Astrocyte (in vitro differentiated cells and primary cell): ENCODE measurements at places on chromosomes 4 and X. TPM values are rescaled to one million over a fixed set of nuclear protein-coding genes. Genes with fewer than 3 reads are reported as not detected.

GRCh38 chrX:119421016-119421705, 22.0 kb downstream of the SLC25A43 start:
- DNase-seq: no peak

Gene MAGEA11
- total RNA-seq: not detected in 2 replicates

Gene ASB12
- 0.16 TPM in 1 of 2 replicates, not detected in the other for total RNA-seq

- DNase-seq: no peak
Measured at GRCh38 chr4:184385705-184386141, 88.6 kb downstream of the IRF2 start.

DNA sequence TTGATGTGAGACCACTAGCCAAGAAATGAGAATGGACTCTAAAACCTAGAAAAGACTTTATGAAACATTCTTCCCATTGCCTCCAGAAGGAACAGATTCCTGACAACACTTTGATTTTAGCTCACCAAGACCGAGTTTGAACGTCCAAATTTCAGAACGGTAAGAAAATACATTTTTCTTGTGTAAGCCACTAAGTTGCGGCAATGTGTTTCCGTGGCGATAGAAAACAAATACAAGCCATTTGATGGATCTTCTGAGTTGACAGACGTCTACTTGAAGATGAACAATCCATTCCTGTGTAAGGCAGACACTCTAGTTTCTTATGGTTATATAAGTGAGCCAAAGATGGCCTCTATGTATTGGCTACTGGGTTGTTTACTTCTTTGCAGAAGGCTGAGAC, 52.5 kb downstream of the HS3ST1 start:
- DNase-seq: no peak

- DNase-seq: no peak
Measured at GRCh38 chr4:127210893-127211649, 421.7 kb upstream of the INTU start.

Gene TRIM61
- 1.4 and 2.2 TPM in 2 replicates for total RNA-seq

Gene PDGFC
- total RNA-seq: 167 and 188 TPM in 2 replicates

- DNase-seq: no peak
Measured at GRCh38 chr4:169428376-169428775, 157.6 kb upstream of the SH3RF1 start.

Gene AFP
- total RNA-seq: 8.6 and 11.3 TPM in 2 replicates

DNA sequence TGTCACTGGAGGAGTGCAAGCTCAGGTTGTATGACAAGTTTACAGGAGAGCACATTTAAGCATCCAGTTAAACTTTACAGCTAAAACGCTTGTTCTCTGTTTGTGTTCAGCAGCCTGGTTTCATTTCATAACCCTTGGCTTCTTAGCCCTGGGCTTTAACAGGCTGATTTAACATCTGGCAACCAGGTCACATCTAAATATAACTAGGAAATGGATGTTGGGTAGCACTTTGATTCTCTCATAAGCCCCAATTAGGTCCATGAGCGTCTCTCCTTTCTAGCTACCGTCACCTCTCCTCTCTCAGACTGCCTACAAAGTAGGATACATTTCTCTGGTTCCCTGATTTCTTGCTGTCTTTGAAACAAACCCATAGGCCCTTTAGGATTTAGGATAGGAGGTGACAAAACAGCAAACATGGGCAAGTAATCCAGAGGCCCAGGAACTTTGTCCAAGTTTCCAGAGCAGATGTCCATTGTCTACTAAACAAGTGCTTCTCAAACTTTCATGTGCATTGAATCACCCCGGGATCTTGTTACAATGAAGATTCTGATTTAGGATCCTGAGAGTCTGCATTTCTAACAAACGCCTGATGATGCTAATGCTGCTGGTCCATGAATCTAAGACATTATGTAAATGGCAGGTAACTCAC, 22.5 kb downstream of the OTUD6A start:
- DNase-seq: no peak

GRCh38 chrX:85905851-85906250, 141.5 kb downstream of the CHM start:
- no peak for DNase-seq

DNA sequence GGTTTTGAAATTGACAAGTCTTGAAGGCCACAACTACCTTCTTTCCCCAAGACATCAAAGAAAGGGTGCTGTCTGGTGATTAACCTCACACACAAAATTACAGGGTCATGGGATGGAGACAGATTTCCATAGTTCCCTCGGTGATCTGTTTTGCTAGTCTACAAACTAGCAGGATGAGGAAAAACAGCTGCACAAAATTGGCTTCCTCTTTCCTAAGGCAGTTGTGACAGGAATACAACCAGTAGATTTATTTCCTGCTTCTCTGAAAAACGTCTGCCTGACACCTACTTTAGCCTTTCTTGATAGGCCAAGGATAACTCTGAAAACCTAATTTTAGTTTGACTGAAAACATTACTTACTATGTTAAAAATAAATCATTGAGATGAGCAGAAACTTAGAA, 39.6 kb downstream of the DKK2 start:
- DNase-seq: no peak

Gene MBNL3
- total RNA-seq: 3.5 and 4.1 TPM in 2 replicates

- DNase-seq: no peak
Measured at GRCh38 chrX:71098302-71098701, 2.7 kb downstream of the FOXO4 start.

Gene AWAT2
- not detected in 2 replicates for total RNA-seq

GRCh38 chr4:189804894-189805293, 135.8 kb upstream of the FRG1 start:
- no peak for DNase-seq

DNA sequence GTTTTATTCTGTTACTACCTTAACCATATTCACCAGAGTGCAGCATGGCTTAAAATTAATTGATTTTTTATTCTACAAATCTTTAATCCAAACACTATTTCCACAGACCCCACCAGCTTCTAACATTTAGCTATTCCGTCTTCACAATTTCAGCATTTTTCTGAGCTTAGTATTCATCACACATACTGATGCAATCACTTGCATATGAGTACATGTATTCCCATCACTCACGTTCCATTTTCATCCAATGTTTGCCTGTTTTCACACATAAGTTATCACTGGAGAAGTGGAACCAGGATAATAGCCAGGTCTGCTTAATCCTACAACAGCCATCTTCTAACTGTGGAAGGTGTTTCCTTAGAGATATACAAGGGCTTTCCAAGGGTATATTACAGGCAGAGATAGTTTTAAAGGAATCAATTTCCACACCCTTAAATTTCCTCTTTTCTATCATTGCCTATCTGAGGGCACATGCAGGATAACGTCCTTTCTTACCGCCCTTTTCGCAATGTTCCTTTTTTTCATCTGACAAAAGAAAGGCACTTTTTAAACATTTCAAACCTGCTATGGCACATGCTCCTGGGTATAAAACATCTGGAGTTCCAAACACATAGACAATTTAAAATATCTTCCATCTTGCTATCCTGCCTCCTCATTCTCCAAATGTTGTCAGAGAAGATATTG, 115.8 kb downstream of the CORIN start:
- no peak for DNase-seq

Gene PLP1
- 5.2 and 10.2 TPM in 2 replicates for total RNA-seq

Gene POLA1
- 4.9 and 5.1 TPM in 2 replicates for total RNA-seq

DNA sequence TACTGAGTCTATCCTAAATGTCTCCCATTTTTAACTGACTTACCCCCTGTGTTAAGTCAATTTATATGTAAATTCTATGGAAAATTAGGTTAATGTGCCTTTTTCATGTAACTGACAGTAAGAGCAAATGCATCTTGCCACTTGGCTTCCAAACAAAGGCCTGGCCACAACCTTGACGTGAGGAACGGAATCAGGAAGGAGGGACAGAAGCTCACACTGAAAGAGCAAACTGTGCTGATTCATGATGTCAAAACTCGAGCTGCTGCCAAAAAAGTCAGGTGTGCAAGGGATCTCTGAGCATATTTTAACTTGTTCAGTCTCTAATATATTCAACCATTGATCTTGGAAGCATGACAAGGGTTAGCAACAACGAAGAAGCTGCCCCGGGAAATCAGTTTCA, 35.8 kb downstream of the GPM6A start:
- DNase-seq: peak; percentile 36

Gene SSX3
- total RNA-seq: not detected in 2 replicates

Gene RBM46
- total RNA-seq: not detected in 2 replicates

Gene GRK4
- 6.7 and 8.5 TPM in 2 replicates for total RNA-seq

Gene PDE6B
- 2.8 and 3.7 TPM in 2 replicates for total RNA-seq

GRCh38 chr4:121096629-121097028, 24.3 kb upstream of the NDNF start:
- DNase-seq: peak; percentile 31

Gene HPGD
- total RNA-seq: 0.20 and 0.65 TPM in 2 replicates

DNA sequence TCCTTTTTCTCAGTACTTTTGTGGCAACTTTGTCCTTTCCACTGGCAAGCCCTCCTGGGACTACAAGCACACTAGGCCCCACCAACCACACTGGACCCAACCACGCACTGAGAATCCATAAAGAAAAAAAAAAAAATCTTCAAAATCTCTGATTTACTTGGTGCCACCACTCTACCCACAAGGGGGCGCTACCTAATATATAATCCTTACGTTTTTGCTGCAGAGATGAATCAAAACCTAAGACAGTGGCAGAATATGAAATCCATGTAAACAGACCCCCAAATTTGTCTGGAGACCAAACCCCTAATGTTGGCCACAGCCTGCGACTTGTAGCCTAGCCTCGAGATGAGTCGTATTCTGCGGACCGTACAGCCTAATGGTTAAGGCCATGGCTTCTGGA, 63.5 kb upstream of the ARHGAP36 start:
- no peak for DNase-seq
